ENCODE measurements at places on chromosomes 6 and 20.
A peak's percentile ranks its signal among the peaks of the same experiment; 100 is the strongest.

DNA sequence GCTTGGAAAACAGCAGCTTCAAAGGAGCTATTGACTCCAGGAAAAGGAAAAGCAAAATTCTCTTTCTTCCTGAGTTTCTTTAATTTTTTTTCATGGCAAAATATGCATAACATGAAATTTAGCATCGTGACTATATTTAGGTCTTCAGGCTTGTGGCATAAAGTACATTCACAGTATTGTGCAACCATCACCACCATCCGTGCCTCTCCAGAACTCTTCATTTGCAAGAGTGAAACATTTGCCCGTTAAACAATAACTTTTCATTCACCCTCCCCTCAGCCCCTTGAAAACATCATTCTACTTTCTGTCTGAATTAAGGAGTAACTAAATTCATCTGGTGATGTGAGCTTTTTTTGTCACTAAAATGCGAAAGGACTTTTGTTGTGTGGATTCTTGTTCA is 251.7 kb downstream of the PHACTR1 start:
- DNase-seq = no peak

GRCh38 chr6:157764178-157765068 is 58.6 kb upstream of the SNX9 start:
- peak; percentile 62 for DNase-seq

DNA sequence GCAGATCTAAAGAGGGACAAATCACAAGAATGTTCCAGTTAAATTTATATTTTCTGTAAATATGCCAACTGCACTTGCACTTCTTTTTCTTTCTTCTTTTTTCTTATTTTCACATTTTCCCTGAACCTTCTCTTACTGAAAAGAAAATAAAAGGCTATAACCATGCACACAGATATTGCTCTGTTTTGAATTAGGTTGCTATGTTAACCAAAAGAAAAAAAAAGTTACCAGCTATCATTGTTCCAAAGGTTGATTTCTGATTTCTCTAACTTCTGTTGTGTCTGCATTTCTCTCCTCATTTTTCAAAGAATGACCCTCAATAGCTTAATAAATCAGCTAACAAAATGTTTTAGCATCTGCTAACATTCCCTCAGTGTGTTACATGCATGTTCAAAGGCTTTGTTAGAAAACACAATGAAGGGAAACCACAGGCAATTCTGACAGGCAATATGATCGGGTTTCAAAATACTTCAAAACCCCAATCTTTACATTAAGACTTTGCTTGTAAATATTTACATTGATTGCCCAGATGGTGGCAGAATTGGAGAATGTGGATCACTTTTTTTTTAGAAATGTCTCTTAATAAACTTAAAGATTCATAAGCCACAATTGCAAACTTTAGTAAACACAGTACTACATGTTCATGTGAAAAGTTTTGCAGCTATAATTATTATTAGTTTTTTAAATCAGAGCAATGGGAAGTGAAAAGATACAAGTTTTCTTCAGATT is 928.3 kb upstream of the FLRT3 start:
- no peak for DNase-seq

- no peak for DNase-seq
These were observed 142.5 kb downstream of the CD164 start for GRCh38 chr6:109239651-109240321.

GRCh38 chr20:45467861-45468260 is 1.7 kb upstream of the WFDC2 start:
- no peak for DNase-seq

DNA sequence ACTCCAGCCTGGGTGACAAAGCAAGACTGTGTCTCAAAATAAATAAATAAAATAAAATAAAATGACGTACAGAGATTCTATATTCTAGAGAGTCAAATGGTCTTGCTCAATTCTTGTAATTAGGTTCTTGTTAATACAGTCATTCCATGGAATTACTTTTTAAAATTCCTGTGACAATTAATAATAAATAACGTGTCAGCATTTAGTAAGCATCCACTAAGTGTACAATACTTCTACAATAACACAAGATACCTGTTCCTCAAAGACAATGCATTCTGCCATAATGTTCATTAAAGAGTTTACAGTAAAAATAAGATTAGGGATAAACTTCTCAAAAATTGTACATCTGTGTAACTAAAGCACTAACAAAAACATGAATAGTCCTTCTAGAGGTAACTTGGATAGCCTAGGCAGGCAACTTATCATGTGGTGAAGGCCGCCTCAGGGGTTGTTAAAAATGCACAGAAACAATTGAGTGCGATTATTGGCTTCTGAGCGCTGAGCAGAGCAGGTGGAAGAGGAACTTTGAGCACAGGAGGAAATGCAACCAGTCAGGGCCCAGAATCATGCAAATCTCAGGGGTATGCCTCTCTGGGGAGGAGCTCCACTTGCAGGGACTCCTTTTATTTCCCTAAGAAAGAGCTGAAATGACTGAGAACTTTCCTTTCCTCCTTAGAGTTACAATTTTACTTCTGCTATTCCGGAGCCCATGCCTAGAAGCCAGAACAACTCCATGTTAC is 37.1 kb downstream of the QRSL1 start:
- DNase-seq = no peak

- DNase-seq = no peak
These were observed 19.8 kb downstream of the PDE7B start for GRCh38 chr6:135871296-135871695.

Data from activated CD8-positive, alpha-beta memory T cell treated with anti-CD3 and anti-CD28 coated beads for 1 hour (primary cell).